Activated CD4-positive, alpha-beta memory T cell treated with anti-CD3 and anti-CD28 coated beads, Interleukin-2, amount 10 ng/mL, durations not matched to agents 7 days and 5 days (primary cell): ENCODE measurements at places on chromosomes 12 and 14. TPM values are rescaled to one million over a fixed set of nuclear protein-coding genes. Genes with fewer than 3 reads are reported as not detected.
A peak's percentile ranks its signal among the peaks of the same experiment; 100 is the strongest.

DNA sequence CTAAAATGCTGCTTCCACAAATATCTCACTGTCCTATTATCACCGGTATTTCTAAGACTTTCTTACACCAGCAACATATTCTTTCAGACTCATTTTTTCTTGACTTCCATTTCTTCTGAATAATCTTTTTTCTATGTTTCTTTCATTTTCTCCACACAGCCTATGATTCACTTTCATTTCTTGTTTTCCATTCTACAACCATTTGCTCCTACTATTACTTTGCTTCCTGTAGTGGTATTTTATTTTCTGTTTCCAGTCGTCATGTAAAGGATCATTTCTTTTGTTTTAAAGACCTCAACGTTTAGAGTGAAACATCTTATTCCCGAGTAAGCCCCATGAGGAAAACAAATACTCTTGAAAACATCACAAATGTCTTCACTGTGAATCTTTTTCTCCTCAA, 182.2 kb upstream of the MDGA2 start:
- DNase-seq: no peak

GRCh38 chr12:109291521-109292341, 17.4 kb downstream of the FOXN4 start:
- no peak for DNase-seq

DNA sequence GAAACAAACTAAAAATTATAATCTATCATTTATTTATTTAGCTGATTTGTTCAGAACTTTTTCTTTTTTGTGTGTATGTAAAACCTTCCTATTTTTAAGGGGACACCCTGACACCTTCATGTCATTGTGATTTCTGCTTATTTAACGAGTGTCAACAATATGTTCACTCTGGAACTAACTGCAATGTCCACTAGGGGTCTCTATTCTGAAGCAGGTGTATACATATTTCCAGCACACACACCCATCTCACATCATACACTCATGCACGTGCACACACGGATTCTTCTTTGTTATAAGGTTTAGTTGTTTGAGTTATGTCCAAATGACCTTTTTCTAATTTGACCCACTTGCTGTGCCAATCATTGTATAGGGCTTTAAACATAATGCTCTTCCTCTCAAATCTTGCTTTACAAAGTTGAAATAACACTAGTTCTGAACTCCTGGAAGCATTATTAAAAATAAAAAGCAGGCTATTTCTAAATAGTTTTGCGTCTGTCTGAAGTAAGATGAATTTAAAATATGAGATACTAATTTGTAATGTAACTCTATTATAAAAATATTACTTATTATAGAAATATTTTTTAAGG, 15.5 kb downstream of the E2F7 start:
- DNase-seq: no peak

GRCh38 chr12:89494411-89495231, 30.0 kb downstream of the GALNT4 start:
- DNase-seq: peak; percentile 45

DNA sequence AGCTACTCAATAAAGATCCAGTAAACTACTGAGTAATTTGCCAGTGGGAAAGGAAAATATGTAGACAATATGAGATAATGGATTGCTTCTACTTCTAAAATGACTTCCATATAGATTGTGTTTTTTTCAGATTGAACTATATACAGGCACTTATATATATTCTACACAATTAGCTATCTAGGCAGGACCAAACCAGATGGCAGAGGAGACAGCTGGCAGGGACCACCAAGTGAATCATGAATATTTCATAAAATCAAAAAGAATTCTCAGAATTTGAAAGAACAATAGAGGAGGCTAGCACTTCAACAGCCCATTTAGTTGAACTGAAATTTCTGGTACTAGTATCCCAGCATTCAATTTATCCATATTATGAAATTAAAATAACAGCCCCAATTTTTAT, 338.0 kb upstream of the RPL10L start:
- DNase-seq: no peak

DNA sequence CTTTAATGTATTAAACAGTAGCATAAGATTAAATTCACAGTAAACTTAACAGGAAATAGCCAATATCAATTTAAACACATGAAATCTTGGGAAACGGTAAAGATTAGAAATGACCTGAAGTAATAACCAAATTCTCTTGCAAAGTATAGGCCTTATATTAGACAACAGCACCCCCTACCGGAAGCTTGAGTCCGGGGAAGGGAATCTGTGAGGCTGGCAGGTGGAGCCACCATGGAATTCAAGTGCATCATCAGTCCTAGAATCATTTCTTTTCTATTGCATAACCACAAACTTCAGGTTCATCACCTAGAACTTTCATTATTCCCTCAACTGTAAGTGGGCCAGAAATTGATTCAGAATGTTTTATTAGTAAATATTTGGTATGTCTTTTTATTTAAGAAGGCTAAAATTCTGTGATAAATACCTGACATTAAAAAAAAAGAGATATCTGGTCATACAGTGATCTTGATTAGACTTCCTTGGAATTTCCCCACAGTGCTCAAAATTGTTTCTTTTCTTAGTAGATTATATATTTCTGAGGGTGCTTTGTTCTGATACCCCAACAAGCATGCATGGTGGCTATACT, 48.6 kb downstream of the AP5M1 start:
- peak; percentile 70 for DNase-seq

GRCh38 chr12:49049566-49050224, 10.9 kb downstream of the KMT2D start:
- no peak for DNase-seq

DNA sequence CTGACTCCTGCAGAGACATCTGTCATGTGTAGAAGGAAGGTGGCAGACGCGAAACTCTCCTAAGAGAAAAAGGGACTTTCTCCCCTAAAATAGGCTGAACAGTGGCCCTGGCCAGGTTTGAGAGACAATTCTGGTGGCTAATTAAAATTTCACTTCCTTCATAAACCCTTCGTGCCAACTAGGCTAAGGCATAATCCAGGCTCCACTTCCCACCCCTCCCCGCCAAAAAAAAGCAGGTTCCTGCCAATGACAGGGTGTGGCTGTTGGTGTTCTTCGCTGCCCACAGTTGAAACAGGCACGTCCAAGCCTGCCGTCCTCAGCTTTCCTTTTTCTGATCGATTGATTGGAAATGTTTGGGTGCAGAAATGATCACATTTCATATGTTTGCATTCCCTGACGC, 144.6 kb downstream of the GCH1 start:
- no peak for DNase-seq

DNA sequence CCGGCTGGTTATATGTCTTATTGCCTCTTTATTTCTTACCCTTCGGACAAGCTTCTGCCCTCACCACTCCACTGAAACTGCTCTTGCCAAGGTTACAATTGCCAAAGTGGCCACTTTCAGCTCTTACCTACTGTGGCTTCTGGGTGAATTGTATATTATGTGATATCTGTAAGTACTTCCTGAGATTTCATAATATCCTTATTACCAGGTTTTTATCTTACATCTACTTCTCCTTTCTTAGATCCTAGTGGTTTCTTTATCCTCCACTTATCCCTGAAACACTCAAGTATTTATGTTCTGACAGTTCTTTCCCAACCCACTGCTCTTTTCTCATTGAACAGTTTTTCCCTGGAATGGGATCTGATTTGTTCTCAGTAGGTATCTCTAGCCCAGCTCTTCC, 10.5 kb downstream of the CELA1 start:
- DNase-seq: no peak

GRCh38 chr14:50031602-50032313, 84.6 kb downstream of the VCPKMT start:
- no peak for DNase-seq

GRCh38 chr14:95491936-95492608, 24.4 kb downstream of the SYNE3 start:
- no peak for DNase-seq

GRCh38 chr12:8913702-8914032, 642 bp upstream of the PHC1 start:
- DNase-seq: no peak

DNA sequence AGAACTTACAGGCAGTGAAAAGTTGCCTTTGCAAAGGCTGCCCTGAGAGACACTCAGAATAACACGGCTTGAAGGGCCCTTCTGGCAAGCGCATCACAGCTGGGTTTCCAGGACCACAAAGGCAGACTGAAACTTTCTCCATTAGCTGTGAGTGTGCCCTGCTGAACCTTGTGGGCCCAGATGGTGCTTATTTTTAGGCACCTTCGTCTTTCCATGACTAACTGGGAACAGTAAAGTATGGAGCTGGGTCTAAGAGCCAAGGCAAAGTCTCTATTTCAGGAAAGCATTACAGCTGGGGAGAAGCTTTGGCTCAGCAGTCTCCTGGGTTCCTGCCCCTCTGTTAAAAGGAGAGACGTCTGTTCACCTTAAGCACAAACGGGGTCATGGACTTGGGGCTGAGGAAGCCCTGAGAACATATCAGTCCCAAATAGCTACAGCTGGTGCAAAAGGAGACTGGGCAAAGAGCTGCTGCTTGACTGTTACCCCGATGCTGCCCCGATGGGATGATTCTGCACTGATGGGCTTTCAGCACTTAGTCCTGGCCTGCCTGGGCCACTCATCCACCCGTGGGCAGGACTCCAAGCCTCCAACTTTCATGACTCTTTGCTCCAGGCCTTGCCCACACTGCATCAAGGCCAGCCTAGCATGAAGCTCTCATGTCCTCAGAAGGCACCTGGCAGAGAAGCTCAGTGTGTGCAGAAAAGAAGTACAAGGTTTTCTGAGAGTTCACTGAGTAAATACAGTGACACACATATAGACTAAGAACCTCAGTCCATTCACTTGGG, 248.3 kb downstream of the PHLDA1 start:
- DNase-seq: no peak

GRCh38 chr12:128905003-128905544, 51.8 kb downstream of the GLT1D1 start:
- no peak for DNase-seq

DNA sequence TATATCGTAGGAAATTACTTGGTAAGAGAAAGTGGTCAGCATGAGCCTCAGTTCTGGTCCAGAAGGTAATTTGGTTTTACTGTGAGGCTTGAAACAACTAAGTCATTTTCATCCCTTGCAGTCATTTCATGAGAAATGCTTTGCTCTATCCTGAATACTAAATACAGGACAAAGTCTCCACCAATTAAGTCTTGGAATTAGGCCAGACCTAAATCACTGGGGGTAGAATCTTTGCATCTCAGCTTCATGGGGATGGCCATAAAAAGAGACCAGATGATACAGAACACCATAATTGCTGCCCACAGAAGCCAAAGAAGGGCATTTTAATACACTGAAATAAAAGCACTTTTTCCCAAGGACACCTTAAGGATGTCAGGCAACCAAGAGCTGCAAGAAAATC, 277.9 kb upstream of the DCN start:
- no peak for DNase-seq

DNA sequence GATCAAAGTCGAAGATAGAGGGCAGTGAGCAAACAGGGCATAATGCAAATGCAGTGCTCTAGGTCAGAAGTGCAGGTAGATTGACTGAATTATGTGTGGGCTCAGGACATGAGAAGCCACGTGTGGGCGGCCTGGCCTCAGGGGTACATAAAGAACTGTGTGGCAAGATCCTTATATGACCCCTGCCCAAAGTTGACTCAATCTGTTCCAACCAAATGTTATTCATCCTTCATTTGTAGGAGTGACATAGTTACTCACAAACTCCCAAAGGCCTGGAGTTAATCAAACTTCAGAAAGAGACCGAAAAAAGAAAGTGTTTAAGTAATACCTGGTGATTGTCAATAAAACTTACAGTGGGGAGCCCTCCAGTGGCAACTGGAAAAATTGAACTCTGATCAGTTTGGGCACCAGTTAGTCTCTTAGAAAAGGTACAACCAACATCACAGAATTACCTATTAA, 150.4 kb upstream of the FAR2 start:
- no peak for DNase-seq

- DNase-seq: no peak
Observed at GRCh38 chr14:34470319-34470718, 8.3 kb upstream of the SPTSSA start.

DNA sequence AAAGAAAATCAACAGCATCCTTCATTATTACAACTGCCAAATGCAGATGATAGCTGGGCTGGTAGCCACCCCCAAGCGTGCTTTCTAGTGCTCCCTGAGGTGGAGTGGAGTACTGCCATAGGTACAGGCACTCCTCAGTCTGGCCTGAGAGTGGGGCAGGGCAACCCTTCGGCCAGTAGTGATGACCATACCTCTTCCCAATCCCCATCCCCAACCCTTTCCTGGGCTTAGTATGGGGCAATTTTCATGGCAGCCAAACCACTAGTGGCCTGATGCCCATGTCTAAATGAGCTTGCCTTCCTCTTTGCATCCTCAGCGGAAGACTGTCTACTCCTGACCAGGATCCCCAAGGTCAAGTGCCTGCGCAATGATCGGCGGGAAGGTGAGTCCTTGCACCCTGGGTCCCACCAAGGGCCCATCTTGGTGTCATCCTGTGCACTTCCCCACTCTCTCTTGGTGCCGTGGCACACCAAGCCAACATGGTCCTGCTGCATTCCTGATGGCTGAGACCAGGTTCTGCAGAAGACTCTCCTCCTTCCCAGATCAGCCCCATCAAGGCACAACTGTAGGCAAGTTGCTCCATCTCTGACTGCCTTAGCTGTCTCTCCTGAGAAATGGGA, 65.8 kb downstream of the GALNT16 start:
- DNase-seq: no peak

- no peak for DNase-seq
Observed at GRCh38 chr12:2076196-2076570, 23.4 kb downstream of the CACNA1C start.

- DNase-seq: no peak
Observed at GRCh38 chr12:69062621-69063237, 129.8 kb upstream of the CPM start.

- DNase-seq: no peak
Observed at GRCh38 chr14:51304941-51305340, 64.9 kb downstream of the TMX1 start.

DNA sequence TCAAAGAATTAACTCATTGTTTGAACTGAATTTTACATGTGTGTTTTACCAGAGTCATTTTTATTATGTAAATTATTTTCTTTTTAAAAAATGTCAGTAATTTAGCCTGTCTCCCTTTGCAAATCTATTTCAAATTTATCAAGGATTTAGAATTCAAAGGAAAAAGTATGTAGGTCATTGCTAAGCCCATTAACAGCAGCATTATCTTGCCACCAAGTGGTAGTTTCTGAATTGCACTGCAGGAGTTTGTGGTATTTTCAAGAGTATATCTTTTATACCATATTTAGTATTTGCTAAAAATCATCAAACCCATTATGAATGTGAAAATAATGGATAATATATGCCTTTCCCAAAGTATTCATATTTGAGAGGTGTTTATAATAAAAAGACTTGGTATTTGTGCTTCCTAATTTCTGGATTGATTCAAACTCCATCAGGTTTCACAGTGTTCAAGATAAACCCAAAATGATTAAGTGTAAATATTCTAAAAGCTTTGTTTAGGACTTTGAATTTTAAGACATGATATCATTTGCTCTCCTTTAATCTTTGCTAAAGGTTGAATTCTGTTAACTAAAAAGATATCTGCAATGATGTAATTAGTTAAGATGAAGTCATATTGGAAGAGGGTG, 711.4 kb downstream of the FSCB start:
- DNase-seq: no peak

Gene ENDOU
- total RNA-seq: not detected

Gene KRT5
- total RNA-seq: not detected

Gene CLBA1
- 0.38 TPM for total RNA-seq

Gene PLEK2
- total RNA-seq: 0.43 TPM

Gene GPX2
- total RNA-seq: not detected

Gene IFNG-AS1
- total RNA-seq: 0.40 TPM

Gene CLEC2D
- total RNA-seq: 446 TPM

Gene GDF3
- total RNA-seq: not detected

Gene GUCY2C
- total RNA-seq: not detected

Gene METTL1
- 13.8 TPM for total RNA-seq

Gene SMCO2
- 0.60 TPM for total RNA-seq

Gene P2RX2
- total RNA-seq: not detected

Gene AKAP6
- 1.4 TPM for total RNA-seq

Gene PKP2
- not detected for total RNA-seq
